ENCODE measurements at places on chromosomes 2 and 18.

GRCh38 chr2:26072925-26073768, 39.3 kb downstream of the RAB10 start:
- no peak for DNase-seq

DNA sequence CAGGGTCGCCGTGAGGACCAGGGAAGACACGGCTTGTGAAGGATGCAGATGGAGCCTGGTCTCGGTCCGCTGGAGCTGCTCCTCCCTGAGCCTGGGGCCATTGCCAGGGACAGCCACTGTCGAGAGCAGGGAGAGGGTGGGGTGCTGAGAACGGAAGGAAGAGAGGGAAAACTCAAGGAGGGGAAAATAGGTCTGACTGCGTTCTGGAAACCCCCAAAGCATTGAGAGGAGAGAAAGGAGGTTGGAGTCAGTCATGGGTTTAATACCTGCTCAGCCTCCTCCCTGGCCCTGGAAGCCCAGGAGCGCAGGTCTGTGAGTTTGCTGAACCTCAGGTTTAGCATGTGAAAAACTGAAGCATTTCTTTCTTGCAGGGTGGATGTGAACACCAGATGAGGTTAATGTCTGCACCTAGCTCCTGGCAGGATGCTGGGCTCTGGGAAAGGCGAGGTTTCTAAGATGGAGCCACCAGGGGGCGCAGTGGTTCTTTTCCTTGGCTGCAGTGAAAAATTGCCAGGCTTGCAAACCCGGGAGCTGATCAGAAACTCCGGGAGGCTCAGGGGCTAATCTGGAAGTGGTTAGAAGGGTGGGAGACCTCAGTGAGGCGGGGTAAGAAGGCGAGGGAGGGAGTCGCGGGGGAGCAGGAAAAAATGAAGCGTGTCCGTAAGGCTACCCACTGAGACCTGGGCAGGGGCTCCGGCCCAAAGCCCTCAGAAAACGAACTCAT, 33.6 kb upstream of the RNF149 start:
- peak; percentile 85 for DNase-seq

DNA sequence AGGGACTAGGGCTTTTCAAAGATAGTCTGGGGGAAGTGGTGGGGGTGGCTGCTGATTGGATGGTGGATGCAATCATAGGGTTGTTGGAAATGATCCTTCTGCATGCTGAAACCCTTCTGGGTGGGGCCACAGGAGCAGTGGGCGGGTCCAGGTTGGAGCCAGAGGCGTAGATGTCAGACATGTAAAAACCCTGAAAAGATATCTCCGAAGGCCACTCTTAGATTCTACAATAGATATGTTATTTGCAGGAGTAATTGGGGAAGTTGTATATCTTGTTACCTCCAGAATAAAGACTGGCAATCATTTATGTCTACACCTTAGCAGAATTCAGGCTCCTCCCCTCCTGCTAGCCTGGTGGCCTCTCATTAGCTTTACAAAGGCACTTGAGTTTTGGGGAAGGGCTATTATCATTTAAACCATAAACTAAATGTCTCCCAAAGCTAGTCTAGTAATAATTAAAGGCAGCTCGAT, 8.2 kb upstream of the FAM98A start:
- DNase-seq = no peak

- DNase-seq = no peak
Observed at GRCh38 chr2:168600949-168601348, 144.9 kb downstream of the CERS6 start.

- DNase-seq = no peak
Observed at GRCh38 chr2:215452725-215453124, 16.9 kb upstream of the FN1 start.

All from stimulated activated CD4-positive, alpha-beta T cell treated with anti-CD3 and anti-CD28 coated beads, Interleukin-2, amount 100 ng/mL, for 24 hours (primary cell).